ENCODE measurements at places on chromosomes 3 and 15. TPM values are rescaled to one million over a fixed set of nuclear protein-coding genes. Genes with fewer than 3 reads are reported as not detected.

GRCh38 chr15:80660119-80660518, 35.0 kb upstream of the ABHD17C start:
- peak; percentile 70 for DNase-seq

GRCh38 chr3:151316267-151316991, at the start of gene GPR87:
GPR87 (minus strand) TSS chr3:151316820; CDS start chr3:151300100, 16,720 bp downstream.
- DNase-seq: peak; percentile 34

The NR1I2 gene
- not detected for total RNA-seq

The IQCH gene
- 4.1 TPM for total RNA-seq

The GHSR gene
- not detected for total RNA-seq

- DNase-seq: peak; percentile 70
These were observed 478.7 kb downstream of the RBMS3 start for GRCh38 chr3:29759411-29760225.

DNA sequence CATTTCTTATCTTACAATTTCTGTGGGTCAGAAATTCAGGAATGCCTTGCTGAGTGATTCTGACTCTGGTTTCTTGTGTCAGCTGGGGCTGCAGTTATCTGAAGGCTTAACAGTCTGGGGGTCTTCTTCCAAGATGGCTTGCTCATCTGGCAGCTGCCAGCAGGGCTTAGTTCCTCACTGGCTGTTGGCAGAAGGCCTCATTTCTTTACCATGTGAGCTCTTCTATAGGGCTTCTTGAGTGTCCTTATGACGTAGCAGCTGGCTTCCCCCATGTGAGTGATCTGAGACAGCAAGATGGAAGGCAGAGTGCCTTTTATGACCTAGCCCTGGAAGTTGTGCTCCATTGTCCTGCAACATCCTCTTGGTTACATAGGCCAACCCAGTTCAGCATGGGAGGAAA, 82.0 kb upstream of the PDZRN3 start:
- DNase-seq: no peak

The FGD5 gene
- not detected for total RNA-seq

The RASL12 gene
- total RNA-seq: not detected

DNA sequence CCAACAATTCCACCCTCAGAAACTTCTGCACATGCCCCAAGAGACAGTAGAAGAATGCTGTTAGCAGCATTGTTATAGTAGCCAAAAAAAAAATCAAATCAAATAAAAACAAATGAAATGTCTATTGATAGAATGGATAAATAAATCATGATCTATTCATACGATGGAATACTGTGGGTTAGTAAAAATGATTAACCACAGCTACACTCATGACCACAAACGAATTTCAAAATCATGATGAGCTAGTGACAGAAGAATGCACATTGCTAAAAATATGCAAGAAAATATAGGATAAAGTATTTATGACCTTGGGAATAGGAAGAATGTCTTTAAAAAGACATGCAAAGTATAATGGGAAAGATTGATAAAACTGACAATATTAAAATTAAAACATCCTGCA, 57.5 kb upstream of the ACAN start:
- peak; percentile 63 for DNase-seq

DNA sequence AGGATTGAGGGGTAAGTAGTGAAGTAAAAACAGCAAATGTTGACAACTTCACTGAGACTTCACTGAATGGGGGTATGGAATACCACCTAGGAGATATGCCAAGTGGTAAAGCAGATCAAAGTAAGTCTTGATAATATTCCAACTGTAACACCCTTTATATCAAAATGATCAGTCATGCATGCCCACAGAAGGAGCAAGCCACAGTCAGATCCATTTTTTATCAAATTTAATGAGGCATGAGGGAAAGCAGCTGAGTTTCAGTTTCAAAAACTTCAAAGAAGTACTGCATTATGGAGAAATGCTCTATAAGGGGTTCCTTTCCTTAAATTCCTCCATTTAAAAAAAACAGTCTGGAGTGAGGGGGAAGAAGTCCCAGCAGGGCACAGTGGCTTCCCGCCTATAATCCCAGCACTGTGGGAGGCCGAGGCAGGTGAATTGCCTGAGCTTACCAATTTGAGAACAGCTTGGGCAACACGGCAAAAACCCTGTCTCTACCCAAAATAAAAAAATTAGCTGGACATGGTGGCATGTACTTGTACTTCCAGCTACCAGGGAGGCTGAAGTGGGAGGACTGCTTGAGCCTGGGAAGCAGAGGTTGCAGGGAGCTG, 56.9 kb downstream of the TJP1 start:
- no peak for DNase-seq

The CPEB1 gene
- total RNA-seq: 15.9 TPM

DNA sequence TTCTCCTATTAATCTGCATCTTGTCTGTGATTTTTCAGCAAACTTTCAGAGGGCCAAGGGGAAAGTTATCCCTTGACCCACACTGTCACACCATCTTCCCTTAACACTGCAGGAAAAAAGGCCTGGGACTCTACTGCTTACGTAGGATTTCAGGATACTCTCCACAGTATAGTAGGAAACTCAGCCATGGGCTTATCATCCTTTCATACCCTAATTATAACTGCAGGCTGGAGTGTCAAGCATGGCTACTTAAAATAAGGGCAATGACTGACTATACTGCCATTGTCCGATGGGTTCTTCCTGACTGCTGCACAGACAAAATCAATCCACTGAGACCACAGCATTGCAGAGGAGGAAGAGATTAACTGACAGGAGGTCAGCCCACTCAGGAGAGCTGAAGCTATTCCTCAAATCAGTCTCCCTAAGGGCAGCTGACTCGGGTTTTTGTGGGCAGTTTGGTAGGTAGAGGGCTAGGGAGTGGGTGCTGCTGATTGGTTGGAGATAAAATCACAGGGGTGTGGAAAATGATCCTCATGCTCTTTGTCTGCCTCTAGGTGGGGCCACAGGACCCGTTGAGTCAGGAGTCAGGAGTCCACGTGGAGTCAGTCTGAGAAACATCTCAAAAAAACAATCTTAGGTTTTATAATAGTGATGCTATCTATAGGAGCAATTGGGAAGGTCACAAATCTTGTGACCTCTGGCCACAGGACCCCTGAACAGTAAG, 118.2 kb upstream of the STRIT1 start:
- no peak for DNase-seq

DNA sequence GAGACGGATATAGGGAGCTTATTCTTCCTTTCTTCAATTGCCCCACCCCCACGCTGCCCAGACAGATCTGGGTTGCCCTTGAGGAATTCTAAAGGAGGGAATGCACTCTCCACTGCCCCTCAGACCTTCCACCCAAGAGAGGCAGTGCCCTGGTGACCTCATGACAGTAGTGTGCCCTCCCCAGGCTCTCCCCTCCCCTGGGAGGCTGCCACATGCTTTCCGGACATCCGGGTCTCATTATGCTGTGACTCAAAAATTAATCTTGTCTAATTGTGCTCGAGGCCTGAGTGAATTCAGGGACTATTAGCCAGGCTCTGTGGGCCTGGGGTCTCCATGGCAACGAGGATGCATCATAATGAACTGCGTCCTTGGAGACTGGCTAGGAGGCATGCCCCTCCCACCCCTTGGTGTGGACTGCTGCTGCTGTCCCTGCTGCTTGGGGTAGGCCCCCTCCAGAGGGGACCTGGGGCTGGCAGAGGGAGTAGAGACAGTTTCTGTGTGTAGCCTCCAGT, 20.8 kb downstream of the CORO2B start:
- peak; percentile 91 for DNase-seq

DNA sequence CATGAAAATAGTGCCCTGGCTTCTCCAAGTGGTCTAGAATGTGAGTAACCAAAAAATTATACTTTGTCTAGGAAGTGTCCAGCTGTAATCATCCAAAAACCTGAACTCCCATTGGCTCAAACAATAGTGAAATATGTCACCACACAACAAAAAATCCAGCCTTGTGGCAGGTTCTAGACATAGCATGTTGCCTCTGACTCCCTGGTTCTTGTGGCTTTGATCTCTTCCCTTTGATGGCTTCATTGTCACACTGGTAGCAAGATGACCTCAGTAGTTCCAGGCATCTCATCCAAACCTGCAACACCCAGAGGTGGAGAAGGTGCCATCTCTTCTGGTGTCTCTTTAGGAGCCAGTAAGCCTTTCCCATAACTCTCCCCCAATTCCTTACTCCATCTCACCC, 74.7 kb downstream of the CMSS1 start:
- DNase-seq: no peak

The UBE2Q2 gene
- 63.6 TPM for total RNA-seq

GRCh38 chr3:149480326-149481017, 6.0 kb downstream of the TM4SF4 start:
- DNase-seq: peak; percentile 84

DNA sequence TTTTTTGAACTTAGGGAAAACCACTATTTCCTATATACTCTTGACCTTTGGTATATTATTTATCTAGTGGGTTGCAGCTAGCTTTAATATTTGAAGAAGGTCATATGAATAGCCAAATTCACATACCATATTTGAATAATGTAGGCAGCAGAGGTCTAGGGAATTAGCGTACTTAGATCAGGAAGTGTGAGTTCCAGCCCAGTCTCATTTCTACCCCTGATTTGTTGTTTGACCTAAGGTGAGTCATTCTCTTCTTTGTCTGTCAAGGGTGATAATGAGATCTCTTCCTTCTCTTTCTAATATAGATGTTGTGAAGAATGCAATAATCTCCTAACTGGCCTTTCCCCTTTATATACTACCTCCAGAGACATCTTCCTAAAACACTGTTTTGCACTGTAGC, 36.6 kb upstream of the ZPLD1 start:
- no peak for DNase-seq

The CCDC13 gene
- 1.3 TPM for total RNA-seq

The NRG4 gene
- not detected for total RNA-seq

- no peak for DNase-seq
These were observed 208.2 kb downstream of the RPLP1 start for GRCh38 chr15:69660658-69661405.

The GOLGA6L4 gene
- 1.3 TPM for total RNA-seq

GRCh38 chr15:60720493-60721256, 241.7 kb upstream of the ICE2 start:
- no peak for DNase-seq

DNA sequence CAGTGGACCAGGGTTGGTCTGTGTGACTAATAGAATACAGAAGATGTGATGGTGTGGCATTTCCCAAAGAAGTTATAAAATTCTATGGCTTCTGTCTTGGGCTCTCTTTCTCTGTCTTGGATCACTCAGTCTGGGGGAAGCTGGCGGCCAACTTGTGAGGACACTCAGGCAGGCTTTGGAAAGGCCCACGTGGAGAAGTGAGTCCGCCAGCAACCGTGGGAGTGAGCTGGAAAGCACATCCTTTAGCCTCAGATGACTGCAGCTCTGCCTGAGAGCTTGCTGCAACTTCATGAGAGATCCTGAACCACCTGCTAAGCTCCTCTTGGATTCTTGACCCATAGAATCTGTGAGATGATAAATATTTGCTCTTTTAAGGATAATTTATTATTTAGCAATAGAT, 72.0 kb upstream of the RASGRP1 start:
- DNase-seq: peak; percentile 35

The HRG gene
- total RNA-seq: not detected

GRCh38 chr3:27905625-27906024, 183.5 kb upstream of the EOMES start:
- no peak for DNase-seq

GRCh38 chr3:158447408-158447807, 123.6 kb upstream of the MLF1 start:
- peak; percentile 20 for DNase-seq

The WDR72 gene
- total RNA-seq: not detected

DNA sequence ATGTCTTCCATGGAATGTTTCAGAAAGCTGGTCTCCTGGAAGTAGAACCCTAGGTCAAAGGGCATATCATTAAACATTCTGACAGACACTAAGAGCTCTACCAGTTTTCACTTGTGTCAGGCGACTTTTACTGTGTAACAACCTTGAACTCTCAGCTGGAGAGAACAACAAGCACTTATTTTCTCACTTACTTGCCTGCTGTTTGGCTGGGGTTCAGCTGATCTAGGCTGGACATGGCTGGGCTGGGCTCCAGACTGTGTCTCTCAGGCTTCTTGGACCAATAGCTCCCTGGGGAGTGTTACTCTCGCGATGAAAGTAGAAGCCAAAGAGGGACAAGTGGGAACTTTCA, 527.3 kb downstream of the SHQ1 start:
- no peak for DNase-seq

GRCh38 chr3:38543586-38543985, 47.4 kb downstream of the EXOG start:
- DNase-seq: no peak
